ENCODE measurements at places on chromosomes 2 and 18.

GRCh38 chr2:205650450-205650849, 31.9 kb upstream of the NRP2 start:
- DNase-seq: no peak

DNA sequence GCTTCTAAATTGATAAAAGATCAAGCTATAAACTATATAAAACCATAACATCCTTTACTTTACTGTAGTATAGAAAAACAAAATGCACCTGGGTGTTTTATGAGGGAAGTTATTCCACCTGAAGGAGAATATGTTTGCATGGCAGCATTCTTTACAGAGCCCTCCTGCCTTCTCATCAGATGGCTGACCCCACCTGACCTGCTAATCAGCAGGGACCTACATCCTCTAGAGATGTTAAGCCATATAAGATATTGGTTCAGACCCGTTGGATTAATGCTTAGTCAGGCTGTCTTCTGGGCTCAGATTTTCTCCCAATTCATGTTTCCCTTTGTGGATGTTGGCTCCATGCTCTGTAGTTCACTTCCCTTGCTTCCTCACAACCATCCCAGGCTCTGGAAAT, 414.8 kb downstream of the DPP10 start:
- DNase-seq: no peak

GRCh38 chr2:204407204-204408014, 137.9 kb upstream of the PARD3B start:
- no peak for DNase-seq

- DNase-seq: no peak
These were observed 112.3 kb downstream of the RAB3GAP1 start for GRCh38 chr2:135164431-135164830.

DNA sequence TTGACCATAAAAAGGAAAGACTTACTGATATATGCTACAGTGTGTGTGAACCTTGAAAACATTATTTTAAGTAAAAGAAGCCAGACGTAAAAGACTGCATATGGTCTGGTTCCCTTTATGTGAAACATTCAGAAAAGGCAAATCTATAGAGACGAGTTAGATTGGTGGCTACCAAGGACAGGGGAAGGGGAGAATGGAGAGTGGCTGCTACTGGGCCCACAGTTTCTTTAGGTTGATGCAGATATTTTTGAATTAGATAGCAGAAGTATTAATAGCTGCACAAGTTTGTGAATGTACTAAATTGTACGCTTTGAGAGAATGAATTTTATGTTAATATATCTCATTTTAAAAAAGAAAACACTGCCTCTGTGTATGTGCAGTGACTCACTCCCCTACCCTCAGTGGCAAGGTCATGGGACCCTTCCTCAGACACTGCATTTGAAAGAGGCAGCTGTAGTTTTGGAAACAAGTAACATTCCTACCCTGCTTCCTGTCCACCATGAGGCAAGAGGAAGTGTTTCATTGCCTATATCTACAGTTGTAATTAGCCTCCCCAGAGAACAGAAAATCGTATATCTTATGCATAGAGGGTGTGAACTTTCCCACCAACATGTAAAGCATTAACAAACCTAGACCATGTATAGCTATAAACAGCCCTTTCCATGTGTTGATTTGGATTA, 29.8 kb upstream of the ARMC9 start:
- no peak for DNase-seq
